ENCODE measurements at places on chromosomes 6 and 20.
A peak's percentile ranks its signal among the peaks of the same experiment; 100 is the strongest.

DNA sequence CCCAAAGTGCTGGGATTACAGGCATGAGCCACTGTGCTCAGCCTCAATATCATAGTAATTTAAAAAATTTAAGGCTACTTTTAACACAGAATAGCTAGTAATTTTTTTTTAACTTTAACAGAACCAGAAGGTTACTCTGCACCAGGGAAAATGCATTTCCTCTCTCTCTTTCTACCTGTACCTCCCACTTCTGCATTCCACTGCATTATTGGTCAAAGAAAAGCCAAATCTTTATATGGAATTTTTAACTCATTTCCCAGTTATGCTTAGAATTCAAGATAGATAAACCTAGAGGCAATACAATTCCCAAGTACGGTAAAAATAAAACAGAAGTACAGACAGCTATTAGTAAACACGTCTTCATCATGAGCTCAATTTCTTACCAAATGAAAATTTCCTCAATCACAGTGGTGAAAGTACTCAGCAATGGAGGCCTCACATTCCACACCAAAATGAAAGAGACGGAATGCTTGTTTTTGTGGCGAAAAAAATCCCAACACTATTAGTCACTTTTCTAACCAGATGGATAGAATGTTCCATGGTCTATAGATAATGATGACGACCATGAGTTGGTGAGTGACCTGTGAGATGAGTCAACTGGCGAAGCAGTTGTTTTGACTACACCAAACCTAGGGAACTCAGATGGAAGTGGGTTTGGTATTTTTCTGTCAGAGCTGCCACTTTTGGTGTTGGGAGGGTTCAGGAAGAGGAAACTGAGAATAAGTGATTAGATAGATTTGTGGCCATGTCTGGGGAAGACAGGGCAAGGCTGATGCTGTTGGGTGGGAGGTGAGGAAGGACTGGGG lies 104.7 kb upstream of the SGK1 start:
- DNase-seq, result no peak

DNA sequence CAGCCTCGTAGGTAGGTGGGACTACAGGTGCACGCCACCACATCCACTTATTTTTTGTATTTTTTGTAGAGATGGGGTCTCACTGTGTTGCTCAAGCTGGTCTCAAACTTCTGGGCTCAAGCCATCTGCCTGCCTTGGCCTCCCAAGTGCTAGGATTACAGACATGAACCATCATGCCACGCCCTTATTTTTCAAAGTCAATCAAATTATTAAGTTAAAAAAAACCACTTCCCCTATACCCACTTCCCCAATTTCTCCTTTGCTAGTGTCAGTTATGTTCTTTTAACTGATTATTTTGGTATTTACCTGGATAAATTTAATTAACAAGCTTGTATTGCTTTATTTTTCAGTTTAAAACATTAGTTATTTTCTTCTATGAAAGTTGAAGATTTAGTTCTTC lies 49.6 kb downstream of the RIOK1 start:
- no peak for DNase-seq

- no peak for DNase-seq
Measured at GRCh38 chr6:138393871-138394783, 9.9 kb upstream of the HEBP2 start.

GRCh38 chr6:157097255-157097955 lies 225.9 kb downstream of the TMEM242 start:
- DNase-seq, result no peak

DNA sequence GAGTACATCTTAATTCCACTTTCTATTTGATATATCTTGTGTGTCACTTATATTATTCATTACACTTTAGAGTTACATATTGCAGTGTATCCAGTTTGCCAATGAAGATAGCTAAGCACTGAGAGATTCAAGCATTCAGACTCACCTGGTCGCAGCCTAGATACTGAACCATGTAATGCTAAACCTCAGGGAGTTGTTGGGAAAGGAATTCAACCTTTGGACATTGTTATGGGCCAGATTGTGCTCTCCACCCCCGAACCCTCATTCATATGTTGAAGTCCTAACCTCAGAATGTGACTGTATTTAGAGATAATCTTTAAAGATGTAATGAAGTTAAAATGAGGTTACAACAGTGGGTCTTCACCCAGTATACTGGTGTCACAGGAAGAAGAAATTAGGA lies 13.8 kb upstream of the KIF16B start:
- DNase-seq, result no peak

- DNase-seq, result peak; percentile 21
Measured at GRCh38 chr20:34579191-34579978, 20.9 kb downstream of the MAP1LC3A start.

Measured in thoracic aorta (tissue), 2 donors.